ENCODE measurements at places on chromosomes 7 and 10.

GRCh38 chr7:32611201-32612099, 116.2 kb downstream of the AVL9 start:
- DNase-seq = no peak

DNA sequence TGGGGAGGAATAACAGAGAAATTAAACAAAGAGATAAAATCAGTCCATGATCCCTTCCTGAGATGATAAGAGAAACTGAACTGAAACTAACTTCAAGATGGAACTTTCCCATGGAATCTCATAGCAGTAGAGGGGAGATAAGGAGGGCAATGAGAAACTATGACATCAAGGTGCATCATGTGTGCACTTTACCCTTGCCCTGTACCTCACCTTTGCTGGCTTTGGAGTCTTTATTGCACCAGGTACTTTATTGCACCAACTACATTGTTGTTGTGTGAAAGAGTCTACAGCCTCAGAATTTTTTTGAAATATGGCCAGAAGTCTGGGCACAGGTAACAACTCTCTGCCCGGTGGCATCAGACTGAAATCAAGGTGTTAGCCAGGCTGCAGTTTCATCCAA, 11.2 kb upstream of the SMC3 start:
- DNase-seq = no peak

DNA sequence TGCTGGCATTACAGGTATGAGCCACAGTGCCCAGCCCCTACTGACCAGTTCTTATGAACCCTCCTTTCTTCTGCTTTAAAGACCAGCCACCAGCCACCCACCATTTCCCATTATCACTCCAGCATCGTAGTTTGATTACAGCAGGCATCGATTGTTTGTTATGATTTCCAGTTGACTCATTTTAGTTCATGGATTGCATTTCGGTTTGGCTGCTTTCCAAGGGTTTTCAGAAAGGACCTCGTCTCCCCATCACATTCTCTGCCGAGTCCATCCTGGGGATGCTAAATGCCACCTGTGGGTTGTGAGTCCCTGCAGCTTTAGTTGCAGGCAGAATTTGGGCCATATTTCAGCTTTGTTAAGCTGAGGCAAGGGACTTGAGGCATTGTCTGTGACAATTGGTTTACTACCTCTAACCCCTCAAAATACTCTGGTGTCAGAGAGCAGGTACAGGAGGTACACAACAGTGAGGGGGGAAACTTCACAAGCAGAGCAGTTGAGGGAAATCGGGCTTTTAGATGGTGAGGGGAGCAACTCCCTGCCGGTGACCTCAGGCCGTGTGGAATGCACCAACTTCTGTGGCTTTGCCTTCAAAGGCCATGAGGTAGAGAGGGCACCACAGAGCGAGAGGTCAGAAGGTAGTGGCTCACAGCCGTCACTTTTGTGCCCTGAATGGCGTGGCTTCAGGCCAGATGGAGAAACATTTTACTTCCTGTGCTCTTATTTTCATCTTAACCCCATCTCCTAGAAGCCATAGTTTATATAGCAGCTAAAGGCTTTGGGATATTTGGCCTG, 203.8 kb downstream of the CCDC3 start:
- no peak for DNase-seq

- DNase-seq = no peak
These were observed 883.5 kb downstream of the SORCS1 start for GRCh38 chr10:106280896-106281460.
